Fibroblast of the aortic adventitia (primary cell): ENCODE measurements at places on chromosomes 3 and 15. TPM values are rescaled to one million over a fixed set of nuclear protein-coding genes. Genes with fewer than 3 reads are reported as not detected.
A peak's percentile ranks its signal among the peaks of the same experiment; 100 is the strongest.

GRCh38 chr3:11807686-11808085 lies 39.0 kb downstream of the TAMM41 start:
- no peak for DNase-seq

DNA sequence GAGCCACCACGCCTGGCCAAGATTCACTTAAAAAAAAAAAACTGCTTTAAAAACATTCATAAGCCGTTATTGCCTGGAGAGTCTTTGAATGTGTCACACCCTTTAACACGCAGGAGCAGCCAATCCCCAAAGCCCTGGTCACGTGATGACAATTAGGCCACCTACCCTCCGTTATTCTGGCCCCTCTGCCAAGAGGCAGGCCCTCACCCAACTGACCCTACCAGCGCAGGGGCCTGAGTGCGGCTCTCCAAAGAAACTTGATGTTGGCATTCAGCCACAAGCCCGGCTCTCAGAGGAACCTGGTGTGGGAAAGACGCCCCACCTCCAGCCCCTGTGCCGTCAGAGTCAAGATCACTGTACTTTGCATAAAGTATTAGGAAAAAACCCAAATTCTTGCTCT lies 11.6 kb upstream of the MUC4 start:
- peak; percentile 17 for DNase-seq

DNA sequence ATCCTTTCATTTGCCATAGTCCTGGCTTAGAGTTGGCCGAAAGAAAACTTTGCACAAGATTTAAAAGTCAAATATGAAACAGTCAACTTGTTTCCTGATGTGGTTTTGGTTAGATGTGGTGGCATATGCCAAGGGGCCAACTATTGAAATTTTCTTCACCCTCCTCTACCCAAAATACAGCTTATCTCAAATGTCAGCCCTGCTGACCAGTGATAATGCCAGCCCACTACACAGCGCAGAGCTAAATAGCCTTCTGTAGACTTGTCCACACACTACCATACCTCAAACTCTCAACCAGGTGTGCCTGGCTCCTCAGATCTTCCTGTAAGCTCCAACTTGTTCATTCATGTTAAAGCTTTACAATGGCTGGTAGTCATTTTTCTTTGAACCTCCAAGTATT lies 368.5 kb upstream of the STAC start:
- no peak for DNase-seq

GRCh38 chr3:69326855-69327300 lies 59.0 kb downstream of the FRMD4B start:
- DNase-seq: no peak

GRCh38 chr15:60358935-60359682 lies 38.7 kb downstream of the ANXA2 start:
- peak; percentile 85 for DNase-seq

- peak; percentile 87 for DNase-seq
Measured at GRCh38 chr3:115623044-115623868, at the start of gene GAP43. GAP43 (plus strand) TSS chr3:115623510; CDS start chr3:115623690, 180 bp downstream.

- DNase-seq: no peak
Measured at GRCh38 chr3:16467393-16467792, 46.1 kb downstream of the RFTN1 start.

GRCh38 chr3:195254454-195255175 lies 16.3 kb downstream of the XXYLT1 start:
- DNase-seq: no peak

- DNase-seq: no peak
Measured at GRCh38 chr3:119632216-119632615, 28.2 kb downstream of the POPDC2 start.

GRCh38 chr3:8625991-8626390 lies 18.6 kb downstream of the SSUH2 start:
- DNase-seq: no peak

GRCh38 chr3:189799366-189799765 lies 168.2 kb downstream of the TP63 start:
- no peak for DNase-seq

DNA sequence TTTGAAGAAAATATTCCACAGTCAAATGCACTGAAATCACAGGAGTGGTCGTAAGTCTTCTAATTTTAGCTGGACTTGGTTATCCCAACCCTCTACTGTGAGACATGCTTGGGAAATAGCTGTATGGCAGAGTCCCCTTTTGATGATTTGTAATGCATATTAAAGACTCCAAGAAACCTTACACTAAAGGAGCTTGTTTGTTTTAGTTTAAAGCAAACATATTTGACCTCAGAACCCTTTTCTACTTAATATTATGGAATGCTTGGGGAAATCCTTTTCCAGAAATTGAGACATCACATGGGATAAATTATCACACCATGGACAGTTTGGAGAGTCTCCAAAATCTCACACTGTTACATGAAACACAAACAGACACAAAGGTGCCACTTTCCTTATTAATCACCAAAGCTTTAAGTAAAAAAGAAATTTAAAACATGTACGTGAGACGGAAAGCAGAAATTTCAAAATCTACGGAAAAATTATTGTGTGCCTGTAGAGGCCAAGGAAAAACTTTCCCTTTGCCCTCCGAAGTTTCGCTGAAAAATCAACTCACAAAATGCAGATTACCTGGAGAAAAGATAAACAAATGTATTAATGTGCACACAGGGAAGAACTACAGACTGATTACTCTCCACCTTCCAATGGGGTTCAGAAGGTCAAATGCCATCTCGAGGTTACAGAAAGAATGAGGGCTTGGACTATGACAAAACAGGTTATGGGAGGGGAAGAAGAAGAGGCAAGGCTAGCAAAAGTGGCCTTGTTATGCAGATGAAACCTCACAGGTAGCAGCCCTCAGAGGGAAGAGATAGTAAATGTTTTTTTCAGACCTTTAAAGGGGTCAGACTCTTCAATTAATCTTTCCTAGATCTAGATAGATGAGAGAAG lies 7.0 kb upstream of the CPB1 start:
- DNase-seq: no peak

DNA sequence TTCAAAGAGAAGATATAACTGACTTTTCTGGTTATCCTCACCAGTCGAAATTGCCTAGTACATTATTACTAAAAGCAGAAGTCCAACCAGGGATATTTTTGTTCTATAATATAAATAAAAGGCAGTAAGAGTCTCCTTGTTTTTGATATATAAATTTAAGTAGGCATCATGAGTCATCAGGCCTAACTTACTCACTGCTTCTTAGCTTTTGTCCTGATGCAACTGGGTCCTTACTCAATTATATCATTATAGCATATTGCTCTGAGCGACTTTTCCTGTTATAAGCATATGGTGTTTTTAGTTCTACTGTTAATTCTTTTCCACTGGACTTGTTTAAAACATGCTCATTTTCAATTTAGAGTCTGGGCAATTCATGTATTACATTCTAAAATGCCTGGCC lies 910.1 kb downstream of the MCTP2 start:
- DNase-seq: no peak

- no peak for DNase-seq
Measured at GRCh38 chr15:88681610-88682221, 42.9 kb downstream of the ISG20 start.

DNA sequence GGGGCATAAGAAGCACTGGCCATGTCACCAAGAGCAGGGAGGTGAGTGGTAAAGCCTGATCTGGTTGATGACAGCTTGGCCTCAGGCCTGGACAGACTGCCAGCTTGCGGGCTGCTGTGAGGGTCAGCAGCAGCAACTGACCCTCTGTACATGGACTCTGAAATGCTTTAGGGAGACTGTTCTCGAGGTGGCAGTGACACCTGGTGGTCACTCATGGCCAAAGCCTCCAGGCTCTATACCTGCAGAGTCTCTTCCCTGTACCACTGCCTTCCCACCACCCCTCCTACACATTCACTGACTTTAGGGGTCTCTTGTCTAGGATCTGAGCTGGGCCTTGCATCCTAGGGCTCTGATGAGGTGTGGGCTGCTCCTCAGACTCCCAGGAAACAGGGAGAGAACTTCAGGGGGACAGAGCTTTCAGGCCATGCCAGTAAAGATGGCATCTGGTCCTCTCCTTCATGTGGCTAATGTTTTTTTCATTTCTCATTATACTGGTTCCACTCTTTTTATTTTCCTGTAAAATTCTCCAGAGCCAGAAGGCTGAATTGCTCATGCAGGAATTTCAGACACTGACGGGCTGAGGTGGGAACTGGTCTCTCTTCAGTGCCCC lies 17.2 kb upstream of the TIMP4 start:
- peak; percentile 67 for DNase-seq

DNA sequence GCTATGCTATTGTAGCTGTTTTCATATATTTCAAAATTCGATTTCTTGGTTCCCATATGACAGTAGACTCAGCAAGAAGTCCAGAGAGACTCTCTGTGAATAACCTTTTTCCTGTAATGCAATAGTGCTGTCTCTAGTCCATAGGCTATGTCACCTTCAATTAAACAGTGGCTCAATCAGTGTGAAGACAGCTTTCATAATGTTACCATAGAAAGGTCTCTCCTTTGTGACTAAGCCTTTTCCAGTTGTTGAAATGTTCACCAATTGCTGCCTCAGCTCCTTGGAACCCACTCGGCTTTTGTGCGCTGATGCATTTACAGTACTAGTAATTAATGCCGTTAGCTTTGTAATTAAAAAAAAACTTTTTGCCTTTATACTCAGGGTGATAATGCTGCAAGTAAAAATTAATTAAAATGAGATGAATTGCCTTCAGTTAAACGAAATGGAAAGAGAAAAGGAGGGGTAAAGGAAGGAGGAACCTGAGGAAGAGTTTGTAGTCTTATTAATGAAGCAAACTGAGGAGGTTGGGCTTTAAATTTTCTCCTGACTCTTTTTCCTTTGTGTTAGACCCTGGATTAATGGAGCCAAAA lies 214.8 kb downstream of the LSAMP start:
- no peak for DNase-seq

DNA sequence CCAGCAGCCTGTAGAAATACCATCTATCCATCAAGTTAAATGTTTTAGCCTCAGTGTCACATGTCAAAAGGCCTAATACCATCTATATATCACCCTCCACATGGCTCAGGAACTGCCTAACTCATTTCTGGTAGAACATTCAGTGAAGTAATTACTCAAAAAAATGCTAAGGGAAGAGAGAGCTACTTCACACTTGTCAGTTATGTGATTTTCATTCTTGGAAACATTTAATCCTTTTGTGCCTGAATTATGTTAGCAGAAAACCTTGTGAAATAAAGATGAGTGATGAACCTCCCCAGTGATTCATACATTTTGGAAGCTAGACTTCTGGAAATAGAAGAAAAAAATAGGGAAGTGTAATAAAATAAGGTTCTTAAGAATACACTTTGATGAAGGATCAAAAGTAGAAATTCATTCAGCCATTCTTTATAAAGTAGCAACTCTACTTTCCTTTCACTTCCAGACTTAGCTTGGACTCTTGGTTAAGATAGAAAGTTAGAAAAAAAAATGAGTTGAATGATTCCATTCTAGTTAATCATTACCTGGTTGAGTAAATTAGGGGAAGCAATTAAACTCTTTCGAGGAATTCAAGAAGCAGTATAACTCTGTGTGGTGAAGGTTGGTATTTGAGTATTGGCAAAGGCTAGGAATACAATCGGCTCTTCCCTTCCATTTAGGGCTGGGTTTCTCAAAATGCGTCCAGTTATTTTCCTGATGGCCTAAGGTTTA lies 3.6 kb downstream of the OTOL1 start:
- DNase-seq: no peak

DNA sequence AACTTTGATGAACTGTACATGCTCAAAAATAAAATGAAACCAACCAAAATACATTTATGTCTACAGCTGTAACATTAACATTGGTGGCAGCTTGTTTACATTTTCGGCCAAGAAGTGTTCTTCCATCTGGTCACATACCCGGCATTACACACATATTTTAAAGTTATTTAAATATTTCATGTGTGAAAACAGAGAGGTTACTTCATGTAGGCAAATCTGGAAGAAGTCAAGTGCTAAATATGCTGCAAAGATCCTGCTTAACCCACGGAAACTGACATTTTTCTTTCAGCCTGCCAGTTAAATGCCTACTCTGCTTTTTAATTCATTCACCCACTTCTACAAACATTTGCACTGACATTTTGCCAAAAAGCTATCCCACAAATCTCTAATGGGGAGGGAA lies 69.7 kb downstream of the MB21D2 start:
- DNase-seq: peak; percentile 48

GRCh38 chr3:190646996-190647395 lies 133.1 kb downstream of the IL1RAP start:
- no peak for DNase-seq

DNA sequence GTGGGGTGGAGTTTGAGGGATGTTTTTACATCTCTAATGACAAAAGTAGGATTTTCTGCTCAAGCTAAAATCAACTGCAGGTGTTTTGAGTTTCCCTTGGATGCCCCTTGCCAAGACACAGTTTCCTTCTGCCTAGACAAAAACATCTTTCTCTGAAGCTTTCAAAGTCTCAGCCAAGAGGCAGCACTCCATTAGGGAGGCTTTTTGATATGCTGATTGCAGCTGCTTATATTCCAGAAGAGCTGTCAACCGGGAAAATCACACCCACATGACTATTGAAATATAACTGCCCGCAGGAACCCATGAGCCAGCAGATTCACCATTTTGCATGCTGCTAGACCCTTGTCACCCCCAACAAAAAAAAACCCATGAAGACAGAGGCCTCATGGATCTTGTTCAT lies 27.5 kb upstream of the ZNF148 start:
- DNase-seq: no peak

GRCh38 chr3:12869035-12869621 lies 27.8 kb upstream of the RPL32 start:
- DNase-seq: no peak

CHRNB4 gene
- total RNA-seq: not detected in 2 replicates

ACTRT3 gene
- 3.8 and 4.3 TPM in 2 replicates for total RNA-seq

ZNF35 gene
- 10.1 and 12.9 TPM in 2 replicates for total RNA-seq

KLHL6 gene
- not detected in 2 replicates for total RNA-seq

LARP6 gene
- total RNA-seq: 55.9 and 68.1 TPM in 2 replicates

SPESP1 gene
- total RNA-seq: 0.98 and 5.6 TPM in 2 replicates

CHRNA5 gene
- total RNA-seq: 1.1 and 1.6 TPM in 2 replicates
